ENCODE measurements at places on chromosomes 2 and 18.

DNA sequence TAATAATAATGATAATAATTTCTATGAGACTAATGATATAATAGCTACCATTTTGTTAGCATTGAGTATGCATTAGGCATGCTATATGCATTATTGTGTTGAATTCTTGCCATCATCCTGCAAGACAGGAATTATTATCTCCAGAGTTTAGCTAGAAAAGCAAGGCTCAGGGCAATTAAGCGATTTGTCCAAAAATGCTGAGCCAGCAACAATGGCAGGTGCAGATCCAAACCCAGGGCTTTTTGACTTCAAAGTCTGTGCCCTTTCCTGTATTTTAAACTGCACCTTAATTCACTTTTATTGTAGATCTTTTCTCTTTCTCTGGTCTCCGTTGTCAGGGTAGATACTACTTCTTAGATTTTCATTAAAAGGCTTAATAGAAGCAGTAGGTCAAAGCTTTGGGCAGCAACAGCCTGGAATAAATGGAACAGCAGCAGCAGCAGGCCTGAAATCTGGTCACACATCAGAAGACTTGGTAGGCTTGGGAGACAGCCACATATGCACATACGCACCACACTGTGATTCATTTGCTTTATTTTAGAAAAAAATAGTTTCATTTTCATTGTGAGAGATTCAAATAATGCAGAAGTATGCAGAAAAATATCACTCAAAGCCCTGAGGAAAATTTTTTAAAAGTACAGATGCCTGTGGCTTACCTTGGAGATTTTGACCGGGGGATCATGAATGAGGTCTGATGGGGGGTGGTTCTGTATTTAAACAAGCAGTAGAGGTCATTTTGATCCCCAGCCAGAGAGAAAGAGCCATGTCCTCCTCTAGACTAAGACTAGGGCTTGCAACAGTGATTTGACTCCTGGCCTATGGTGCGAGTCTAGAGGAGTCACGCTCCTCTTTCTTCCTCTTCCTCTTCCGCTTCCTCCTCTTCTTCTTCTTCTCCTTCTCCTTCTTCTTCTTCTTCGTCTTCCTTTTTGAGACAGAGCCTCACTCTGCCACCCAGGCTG, 455.7 kb downstream of the TSN start:
- DNase-seq: no peak

GRCh38 chr2:11433822-11434221, 32.1 kb downstream of the E2F6 start:
- no peak for DNase-seq

DNA sequence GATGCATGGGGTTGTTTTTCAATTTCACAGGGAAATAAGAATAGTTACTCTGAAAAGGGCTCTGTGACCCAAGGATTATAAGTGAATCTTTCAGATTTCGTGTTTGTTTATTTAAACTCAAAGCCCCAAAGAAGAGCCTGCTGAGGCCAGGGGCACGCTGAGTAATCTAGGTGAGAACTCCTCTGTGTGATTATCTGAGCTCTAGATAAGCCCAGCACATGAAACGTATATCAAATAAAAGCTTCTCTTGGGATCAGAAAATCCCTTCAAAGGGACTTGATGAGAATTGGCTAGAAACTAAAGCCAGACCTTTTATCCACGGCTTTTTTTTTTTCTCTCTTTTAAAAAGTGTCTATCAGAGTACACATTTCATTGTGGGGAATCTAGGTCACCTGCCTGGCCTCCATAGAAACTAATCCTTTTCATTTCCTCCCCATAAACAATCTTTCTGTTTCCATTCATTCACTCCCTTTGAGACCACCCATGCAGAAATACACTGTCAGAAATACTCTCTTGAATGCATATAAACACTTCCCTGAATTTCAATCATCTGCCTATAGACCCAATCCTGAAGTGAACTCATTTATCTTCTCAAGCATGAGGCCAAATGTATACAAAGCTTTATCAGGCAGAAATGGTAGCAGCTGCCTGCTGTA, 137.4 kb downstream of the RIT2 start:
- DNase-seq: no peak

GRCh38 chr18:51867767-51868166, 472.2 kb upstream of the DCC start:
- DNase-seq: peak; percentile 4

- DNase-seq: peak; percentile 62
Measured at GRCh38 chr2:105775809-105776559, 31.3 kb downstream of the NCK2 start.

DNA sequence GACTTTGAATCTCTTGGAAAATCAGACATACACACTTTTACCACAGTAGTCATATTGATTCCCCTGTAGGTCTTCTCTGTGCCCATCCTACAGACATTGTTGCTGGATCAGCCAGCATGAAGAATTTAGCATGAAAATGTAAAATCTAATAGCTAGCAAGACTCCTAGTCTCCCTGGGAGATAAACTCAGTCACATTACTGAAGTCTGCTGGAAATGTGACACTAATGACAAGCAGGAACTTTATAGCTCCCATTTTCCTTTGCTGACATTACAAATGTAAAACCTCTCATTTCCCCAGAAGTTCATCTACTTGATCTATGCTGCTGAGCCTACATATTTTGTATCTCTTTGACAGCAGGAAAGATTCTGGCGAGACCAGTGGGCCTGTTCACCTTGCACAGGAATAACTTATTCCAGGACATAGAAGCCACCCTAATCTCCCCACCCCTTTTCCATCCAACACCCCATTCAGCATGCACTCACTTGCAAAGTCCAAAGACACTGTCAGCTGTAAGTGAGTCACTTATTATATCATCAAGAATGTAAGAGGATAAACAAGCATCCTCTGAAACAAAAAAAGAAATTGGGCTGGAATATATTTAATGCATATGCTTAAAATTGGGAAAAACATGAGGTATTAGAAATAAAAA, 648.3 kb upstream of the PKDCC start:
- DNase-seq: no peak

GRCh38 chr18:44946529-44947113, 265.9 kb downstream of the SETBP1 start:
- no peak for DNase-seq
